ENCODE measurements at places on chromosomes 12 and 14.

GRCh38 chr14:24100197-24100981 is 6.3 kb downstream of the PCK2 start:
- no peak for DNase-seq

GRCh38 chr12:102592134-102592533 is 111.8 kb upstream of the IGF1 start:
- DNase-seq = no peak

- DNase-seq = no peak
Measured at GRCh38 chr14:24256960-24257359, 6.0 kb downstream of the TGM1 start.

DNA sequence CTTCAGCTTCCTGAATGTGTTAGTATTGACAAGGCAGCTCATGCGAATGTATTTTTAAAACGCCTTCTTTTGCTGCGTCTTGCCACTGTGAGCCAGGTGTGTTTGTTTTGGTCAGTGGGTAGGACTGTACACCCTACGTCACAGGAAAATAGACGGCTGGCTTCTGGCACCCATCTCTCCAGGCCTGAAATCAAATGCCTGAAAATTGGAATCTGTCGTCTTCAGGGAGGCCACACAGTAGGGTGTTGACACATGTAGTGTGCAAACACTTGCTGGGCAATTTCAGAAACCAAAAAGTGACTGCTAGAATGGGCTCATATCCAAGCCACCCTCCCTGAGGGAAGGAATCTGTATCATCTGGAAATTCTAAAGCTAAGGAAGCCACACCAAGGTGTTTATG is 209.3 kb downstream of the TTC8 start:
- no peak for DNase-seq

DNA sequence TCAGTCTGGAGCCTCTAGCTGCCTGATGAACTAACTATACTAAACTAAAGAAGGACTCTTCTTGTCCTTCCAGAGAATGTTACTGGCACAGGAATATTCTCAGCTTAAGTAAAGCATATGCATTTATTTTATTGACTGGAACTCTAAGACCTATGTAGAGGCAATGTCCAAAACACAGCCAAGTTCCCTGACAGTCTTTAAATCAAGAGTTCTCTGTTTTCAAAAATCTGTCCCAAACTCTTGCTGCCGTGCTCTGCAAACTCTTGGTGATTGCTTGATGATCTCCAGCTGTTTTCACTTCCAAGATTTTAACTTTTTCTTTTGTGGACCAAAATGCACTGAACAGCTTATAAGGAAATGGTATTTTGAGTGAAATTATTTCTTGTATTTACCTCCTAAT is 67.5 kb upstream of the DAAM1 start:
- DNase-seq = no peak

DNA sequence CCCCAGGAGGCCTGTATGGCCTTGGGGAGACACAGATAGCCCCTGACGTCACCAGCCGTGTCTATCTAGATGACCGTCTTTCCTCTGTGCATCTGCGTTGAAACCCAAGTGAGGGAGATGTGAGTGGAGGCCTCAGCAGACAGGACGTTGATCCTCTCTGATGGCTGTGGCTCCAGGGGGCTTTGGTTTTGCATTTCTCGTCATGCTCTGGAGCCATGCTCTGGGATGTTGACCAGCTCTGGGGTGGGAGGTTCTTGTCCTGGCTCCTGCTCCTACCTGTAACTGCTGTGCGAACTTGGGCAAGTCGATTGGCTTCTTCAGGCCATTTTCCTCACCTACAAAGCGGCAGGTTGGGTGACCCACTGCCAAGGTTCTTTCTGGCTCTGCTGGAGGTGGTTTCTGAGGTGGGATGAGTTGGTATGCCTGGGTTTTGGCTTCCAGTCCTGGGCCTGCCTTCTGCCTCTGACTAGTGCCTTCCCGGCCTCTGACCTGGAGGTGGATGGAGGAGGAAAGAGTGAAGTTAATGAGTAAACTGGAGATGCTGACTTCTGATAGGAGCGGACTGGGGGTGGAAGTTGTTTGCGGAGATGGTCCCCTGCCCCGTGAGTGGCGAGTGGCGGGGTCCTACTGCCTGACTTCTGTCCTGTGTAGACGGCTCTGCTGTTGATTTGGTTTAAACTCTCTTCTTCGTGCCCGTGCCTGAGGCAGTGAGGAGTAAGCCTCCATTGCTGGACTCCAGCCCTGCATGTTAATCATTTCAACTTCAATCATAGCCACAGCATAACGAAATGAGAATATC is 8.4 kb downstream of the TSPAN9 start:
- no peak for DNase-seq

- DNase-seq = peak; percentile 84
Measured at GRCh38 chr12:47377414-47378221, 297.9 kb upstream of the AMIGO2 start.

GRCh38 chr14:52824462-52824861 is 33.1 kb upstream of the GNPNAT1 start:
- DNase-seq = no peak

DNA sequence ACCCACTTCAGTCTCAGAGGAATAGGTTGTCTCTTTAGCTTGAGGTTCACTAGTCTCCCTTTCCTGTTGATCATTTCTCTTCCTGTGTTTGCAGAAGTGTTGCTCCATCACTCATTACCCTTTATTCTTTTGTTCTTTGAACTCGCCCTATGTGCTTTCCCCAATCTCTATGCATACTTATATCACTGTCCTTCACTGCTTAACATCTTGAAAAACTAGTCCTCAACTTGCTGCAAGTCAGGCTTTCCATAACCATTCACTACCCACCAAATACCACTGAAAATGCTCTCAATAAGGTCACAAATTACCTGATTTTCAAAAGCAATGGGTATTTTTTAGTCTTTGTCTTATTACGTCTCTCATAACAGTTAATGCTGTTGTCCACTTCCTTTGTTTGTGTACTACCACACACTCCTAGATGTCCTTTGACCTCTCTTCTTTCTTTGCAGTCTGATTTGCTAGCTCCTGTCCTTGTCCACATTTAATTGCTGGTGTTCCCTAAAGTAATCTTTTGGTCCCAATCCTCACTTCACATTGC is 80.8 kb downstream of the RIC8B start:
- DNase-seq = no peak

DNA sequence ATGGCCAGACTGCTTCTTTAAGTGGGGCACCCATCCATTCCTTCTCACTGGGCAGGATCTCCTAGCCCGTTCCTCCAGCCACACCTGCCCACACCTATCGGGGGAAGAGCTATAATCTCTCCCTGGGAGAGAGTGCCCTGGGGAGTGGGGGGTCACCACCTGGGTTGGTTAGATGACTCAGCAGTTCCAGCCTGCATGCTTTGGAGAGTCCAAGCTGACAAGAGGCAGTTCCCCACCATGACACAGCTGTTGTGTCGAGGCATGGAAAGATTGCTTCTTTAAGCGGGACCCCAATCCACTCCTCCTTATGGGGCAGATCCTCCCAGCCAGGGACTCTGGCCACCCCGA is 52.6 kb upstream of the PPFIA2 start:
- no peak for DNase-seq

DNA sequence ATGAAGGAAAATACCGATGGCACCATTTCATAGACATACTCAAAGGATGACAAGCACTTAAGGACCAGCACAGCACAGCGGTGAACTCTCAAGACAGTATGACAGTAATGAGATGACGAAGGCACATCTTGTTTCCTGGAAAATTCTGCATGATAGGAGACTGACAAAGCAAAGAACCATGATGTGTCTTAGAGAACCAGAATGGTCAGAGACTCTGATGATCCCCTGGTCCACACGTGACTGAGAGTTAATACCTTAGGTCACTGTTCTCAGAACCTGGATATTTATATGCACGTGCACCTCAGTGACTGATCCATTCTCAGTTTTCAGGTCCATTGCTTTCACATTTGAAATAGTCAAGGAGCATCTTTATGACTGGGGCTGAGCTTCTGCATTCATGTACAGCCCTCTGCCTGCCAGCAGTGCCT is 35.3 kb downstream of the PROX2 start:
- DNase-seq = no peak

DNA sequence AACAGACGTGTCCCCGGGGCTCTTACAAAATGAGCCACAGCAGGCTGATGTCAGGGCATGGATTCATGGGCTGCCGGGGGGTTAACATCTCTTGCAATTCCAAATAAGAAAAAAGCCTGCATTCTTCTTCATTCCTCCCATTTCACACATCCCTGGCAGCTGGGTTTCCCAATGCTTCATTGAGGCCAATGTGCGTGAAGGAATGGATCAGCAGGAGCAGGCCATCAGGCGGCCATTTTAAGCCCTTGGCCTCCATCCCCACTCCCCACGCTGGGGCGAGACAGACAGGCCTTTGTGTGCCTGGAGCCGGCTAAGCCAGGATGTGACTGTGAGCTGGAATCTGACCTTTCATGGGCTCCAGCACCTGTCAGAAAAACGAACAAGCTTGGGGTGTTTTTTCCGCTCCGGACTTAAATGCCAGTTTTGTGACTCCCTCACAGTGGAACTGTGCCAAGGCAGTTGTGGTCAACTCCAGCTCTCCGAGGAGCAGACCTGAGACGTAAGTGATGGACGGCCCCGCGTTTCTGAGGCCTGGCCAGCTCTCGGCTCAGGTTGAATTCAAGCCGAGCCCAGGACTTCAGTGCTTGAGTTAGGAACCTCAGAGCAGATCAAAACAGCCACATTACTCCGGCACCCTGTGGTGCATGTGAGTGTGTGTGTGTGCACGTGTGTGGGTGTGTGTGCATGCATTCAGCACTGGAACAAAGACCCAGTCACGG is 133.1 kb downstream of the TMEM30B start:
- peak; percentile 96 for DNase-seq

- DNase-seq = no peak
Measured at GRCh38 chr12:26715232-26715631, 117.8 kb downstream of the ITPR2 start.

DNA sequence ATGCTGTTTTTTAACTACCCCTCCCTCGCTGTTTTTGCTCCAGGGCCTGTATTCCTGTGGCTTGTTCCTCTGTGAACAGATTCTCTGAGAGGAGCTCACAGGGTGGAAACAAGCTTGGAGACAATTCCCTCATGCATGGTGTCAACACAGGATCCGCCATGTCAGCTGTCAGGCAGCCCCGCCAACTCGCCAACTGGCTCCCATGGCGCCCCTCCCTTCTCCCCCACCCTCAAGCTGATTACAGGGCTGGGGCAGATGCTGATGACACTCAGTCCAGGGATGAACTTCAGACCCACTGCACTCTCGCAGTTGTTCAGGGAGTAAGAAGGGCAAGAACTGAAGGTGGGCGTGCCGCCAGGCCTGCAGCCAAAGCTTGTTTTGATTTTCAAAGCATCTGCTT is 229.9 kb downstream of the NTF3 start:
- no peak for DNase-seq

DNA sequence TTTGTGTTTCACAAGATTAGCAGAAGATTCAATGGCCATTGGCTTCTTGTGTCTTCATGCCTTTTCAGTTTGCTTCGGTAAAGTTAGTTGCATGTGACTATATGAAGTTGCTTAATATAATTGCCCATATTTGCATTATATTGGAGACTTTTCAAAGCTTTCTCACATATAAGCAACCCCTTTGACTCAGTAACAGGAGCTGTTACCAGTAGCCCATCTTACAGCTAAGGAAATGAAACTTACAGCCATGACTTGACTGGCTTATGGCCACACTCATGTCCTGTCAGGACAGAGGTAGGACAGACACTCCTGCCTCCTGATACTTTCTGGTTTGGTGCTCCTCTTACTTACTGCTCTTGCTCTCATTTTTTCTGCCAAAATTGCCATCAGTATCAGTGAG is 1082.1 kb downstream of the BCL11B start:
- DNase-seq = no peak

DNA sequence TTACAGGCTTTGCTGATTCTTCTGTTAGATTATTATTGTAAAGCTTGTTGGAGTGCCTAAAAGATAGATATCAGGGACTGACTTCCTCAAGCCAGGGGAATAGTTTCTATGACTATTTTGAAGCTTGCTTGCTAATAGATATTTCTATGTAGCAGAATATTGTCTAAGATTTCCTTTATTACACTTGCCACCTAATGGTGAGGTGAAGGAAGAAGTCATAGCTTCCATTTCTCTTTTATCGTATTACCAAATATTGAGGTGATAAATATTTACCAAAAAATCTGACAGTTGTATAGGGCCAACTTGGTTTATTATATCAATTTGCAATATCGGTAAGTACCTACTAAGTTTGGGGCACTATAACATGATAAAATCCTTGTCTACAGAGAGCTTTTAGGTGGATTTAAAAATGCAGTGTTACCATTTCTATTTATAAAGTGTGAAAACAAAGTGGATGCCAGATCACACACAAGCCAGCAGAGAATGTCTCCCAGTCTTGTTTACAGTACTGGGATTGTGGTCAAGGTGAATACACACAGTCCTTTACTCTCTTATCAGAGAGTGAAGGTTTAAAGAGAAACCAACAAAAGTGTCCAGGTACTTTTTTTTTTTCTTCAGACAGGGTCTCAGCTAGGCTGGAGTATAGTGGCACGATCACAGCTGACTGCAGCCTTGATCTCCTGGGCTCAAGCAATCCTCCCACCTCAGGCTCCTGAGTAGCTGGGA is 137.9 kb downstream of the IGF1 start:
- no peak for DNase-seq

DNA sequence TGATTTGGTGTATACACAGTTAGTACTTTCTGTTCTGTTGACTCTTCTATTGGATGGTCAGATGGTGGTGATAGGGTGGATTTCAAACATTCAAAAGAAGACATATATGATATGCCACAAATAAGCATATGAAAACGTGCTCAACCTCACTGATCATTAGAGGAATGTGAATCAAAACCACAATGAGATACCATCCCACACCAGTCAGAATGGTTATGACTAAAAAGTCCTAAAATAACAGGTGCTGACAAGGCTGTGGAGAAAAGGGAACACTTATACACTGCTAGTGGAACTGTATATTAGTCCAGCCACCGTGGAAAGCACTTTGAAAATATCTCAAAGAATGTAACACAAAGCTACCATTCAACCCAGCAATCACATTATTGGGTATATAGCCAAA is 425.5 kb downstream of the C12orf50 start:
- no peak for DNase-seq

- no peak for DNase-seq
Measured at GRCh38 chr14:96252323-96252998, 3.5 kb upstream of the BDKRB1 start.

- peak; percentile 62 for DNase-seq
Measured at GRCh38 chr12:32444895-32445294, 45.5 kb downstream of the FGD4 start.

DNA sequence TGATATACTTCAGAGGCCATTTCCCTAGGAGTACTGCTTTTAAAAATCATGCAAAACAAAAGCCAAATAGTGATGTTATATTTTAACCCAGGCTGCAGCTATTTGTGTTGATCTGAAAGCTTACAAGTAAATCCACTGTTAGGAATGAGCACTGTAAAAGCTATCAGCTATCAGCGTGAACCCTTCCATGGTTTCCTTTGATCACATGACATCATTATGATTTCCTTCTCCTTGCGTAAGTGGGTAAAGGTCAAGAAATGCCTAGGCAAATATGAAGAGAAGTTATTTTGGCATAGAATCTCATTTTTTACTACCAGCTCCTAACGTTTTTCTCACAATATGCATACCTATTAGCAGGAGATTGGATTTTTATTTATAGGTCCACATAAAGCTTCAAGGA is 48.6 kb upstream of the CATSPERB start:
- DNase-seq = no peak

- DNase-seq = no peak
Measured at GRCh38 chr12:130879212-130879686, 7.4 kb downstream of the RAN start.

- DNase-seq = no peak
Measured at GRCh38 chr12:47774663-47775062, 1.6 kb downstream of the SLC48A1 start.

- DNase-seq = peak; percentile 29
Measured at GRCh38 chr12:34292736-34293625, 270.7 kb downstream of the ALG10 start.

All from urothelium cell line (cell line).